ENCODE measurements at places on chromosomes 7 and 10.
A peak's percentile ranks its signal among the peaks of the same experiment; 100 is the strongest.

- no peak for DNase-seq
These were observed 39.7 kb upstream of the CELF2 start for GRCh38 chr10:10977978-10978377.

DNA sequence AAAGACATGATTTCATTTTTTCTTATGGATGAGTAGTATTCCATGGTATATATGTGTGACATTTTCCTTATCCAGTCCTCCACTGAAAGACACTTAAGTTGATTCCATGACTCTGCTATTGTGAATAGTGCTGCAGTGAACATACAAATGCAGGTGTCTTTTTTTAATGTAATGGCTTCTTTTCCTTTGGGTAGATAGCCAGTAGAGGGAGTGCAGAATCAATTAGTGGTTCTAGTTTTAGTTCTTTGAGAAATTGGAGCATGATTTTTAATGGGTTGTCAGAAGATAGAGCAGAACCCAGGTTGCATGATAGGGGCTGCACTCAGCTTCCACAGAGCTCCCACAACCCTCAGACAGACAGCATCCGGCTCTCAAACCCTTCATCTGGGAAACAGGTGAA is 152.9 kb upstream of the PLXDC2 start:
- no peak for DNase-seq

GRCh38 chr7:95609277-95609971 is 13.1 kb upstream of the PDK4 start:
- no peak for DNase-seq

DNA sequence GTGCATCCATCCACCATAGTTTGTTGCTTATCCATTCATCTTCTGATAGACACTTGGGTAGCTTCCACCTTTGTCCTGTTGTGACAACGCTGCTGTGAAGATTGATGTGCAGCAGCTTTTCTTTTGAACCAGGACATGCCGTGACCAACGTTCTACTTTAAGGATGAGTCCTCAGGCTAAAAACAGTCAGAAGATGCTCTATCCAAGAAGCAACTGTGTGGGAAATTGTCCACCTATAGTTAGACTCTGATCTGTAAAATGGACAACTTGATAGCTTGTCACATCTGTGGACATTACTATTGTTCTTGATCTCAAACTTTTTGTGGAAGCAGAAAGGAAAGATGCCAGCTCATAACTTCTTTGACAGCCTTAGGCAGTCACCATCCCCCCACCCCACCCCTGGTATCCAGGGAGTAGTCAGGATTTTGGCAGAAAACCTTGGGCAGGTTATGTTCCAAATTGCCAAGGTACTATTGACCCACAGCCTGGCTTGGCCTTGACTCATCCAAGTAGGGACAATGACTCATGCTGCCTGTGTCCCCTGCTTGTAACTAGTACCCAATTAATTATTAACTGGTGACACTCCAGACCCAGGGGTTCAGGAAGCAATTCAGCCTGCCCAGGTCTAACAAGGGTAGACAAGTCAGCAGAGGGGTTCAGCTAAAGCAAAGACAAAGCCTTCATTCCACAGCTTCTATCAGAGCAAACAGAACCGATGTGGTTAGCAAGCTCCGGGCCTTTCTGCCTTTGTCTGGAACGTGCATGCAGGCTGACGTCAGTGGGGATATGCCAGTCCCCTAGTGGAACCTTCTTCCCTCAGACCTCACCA is 99.6 kb upstream of the ANLN start:
- no peak for DNase-seq

DNA sequence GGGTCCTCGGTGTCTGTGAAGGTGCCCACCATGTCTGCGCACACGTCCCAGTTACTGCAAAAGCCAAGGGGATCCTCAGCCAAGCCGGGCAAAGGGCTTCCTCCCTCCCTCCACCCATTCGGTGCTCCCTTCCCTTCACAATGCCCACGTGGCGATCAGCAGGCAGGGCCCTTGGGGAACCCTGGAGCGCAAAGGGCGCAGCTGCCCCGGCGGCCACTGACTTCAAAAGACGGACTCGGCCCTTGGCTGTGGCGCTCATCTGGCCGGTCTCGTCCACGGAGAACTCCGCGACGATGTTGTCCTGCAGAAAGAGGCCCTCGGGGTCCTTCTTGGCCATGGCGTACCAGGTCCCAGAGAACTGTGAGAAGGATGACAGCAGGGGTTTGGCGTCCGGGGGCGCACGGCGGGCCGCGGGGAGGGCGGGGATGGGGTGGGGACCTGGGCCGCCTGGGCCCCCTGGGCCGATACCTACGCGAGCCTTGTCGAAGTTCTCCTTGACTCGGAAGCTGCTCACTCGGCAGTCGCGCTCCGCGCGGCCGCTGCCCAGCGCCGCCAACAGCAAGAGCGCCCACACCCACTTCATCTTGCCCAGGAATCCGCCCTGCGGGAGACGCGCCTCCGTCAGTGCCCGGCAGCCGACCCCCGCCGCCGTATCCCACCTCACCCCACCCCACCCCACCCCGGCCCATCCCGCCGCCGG is 439 bp downstream of the RBP4 start:
- no peak for DNase-seq

GRCh38 chr10:105706281-105707026 is 1065.4 kb downstream of the SORCS3 start:
- no peak for DNase-seq

DNA sequence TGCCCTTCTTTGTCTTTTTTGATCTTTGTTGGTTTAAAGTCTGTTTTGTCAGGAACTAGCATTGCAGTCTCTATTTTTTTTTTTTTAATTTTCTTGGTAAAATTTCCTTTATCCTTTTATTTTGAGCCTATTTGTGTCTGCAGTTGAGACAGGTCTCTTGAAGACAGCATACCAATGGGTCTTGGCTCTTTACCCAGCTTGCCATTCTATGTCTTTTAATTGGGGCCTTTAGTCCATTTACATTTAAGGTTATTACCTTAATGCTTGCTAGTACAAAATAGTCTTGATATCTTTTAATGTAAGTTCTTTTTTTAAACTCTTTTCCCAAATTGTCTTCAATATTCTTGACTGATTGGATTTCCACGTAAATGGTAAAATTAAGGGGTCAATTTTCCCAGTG is 398.3 kb upstream of the CHRM2 start:
- no peak for DNase-seq

GRCh38 chr7:114085592-114086501 is 167.0 kb upstream of the PPP1R3A start:
- DNase-seq, result peak; percentile 27

GRCh38 chr10:6649903-6650302 is 69.8 kb upstream of the PRKCQ start:
- no peak for DNase-seq

GRCh38 chr10:13000431-13000830 is 1.1 kb downstream of the CCDC3 start:
- no peak for DNase-seq

DNA sequence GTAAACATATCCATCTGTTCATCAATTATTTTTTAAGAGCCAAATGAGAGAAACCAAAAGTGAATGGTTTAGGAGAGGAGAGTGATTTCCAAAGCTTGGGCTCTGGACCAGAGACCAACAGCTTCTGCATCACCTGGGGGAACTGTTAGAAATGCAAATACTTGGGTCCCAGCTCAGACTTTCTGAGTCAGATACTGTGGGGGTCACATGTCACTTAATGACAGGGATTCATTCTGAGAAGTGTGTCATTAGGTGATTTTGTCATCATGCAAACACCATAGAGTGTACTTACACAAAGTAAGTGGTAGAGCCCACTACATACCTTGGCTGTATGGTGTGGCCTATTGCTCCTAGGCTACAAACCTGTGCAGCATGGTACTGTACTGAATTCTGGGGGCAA is 128.5 kb upstream of the PRR15 start:
- DNase-seq, result no peak

- DNase-seq, result no peak
These were observed 583.1 kb upstream of the LRRN3 start for GRCh38 chr7:110507832-110508231.

Measured in stimulated activated naive CD8-positive, alpha-beta T cell treated with anti-CD3 and anti-CD28 coated beads, Interleukin-15, Interleukin-2, amounts not matched to agents 100 U/mL and 50 U/mL, for 24 hours (primary cell).